ENCODE measurements at places on chromosomes 1 and 21.

DNA sequence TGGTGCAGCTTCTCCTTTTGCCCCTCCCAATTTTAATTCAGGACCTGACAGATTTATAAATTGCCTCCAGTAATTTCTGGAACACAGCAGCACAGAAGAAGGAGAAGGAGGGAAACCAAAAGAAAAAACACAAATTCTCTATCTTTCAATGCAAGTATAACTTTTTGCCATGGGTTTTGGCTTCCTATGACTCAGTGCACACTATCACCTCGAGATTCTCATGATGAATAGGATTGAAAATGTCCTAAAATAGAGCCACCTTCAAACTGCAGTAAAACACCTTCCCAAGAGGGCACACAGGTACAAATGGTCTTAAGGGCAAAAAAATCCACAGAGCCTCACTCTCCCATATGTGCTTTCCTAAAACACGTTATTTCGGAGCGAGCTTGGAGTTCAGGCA lies 113.6 kb downstream of the HLCS start:
- no peak for DNase-seq

DNA sequence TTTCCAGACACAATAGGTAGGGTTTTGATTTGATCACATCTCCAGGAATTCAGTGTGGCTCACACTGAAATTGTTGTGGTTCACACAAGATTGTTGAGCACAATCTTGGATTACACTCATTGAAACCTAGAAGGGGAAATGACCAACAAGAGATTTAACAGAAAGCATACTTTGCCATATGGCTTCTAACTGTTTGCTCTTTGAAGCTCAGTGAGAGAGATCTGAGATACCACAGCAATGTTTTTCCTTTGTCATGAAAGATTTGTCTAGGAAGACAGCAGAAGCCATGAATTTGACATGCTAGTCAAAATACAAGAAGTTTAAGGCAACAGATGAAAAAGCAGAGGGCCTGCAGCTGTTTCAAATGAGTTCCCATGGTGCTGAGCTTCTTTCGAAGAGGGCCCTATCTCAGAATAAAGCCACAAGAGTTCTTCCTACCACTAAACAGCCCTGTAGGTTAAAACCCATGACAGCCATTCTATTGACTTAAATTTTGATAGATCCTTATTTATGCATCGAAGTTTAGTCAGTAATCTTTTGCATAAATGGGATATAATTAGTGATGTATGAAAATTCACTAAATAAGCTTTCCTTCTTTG lies 650.4 kb downstream of the LTN1 start:
- no peak for DNase-seq

GRCh38 chr21:44052830-44053226 lies 40.7 kb downstream of the TRAPPC10 start:
- no peak for DNase-seq

- DNase-seq = no peak
Measured at GRCh38 chr1:38268226-38268625, 221.6 kb upstream of the POU3F1 start.

DNA sequence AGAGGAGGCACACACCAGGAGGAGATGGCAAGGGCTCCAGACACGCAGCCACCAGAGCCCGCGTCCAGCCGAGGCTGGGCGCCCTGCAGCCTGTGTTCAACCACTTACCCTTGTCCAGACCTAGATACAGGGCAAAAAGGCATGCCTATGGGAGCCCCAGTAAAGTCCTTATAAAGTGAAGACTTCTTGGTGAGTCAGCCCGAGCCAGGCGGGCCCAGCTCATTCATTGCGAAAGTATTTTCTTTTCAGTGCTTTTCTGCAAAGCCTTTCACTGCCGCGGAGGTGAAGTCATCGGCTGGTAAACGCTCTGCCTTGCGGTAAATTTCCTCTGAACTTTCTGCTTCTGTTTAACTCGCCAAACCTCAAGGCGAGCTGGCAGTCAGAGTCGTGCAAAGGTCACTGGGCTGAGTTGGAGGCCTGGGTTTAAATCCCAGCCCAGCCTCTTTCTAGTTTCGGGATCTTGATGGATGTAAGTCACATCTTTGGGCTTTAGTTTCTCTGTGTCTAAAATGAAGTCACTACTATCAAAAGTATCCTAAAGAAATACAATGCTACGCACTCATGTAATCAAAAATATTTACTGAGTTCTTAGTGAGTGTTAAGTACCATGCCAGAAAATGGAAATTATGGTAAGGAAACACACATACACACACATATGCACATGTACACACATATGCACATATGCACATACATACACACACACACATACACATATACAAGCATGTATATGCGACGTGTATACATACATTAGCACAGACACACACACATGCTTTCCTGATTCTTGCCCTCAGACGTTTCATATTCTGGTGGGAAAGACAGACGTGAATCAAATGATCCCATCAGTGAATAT lies 54.7 kb upstream of the IFFO2 start:
- DNase-seq = no peak
